Daoy (cell line): ENCODE measurements at places on chromosomes 11 and 22. TPM values are rescaled to one million over a fixed set of nuclear protein-coding genes. Genes with fewer than 3 reads are reported as not detected.

GRCh38 chr22:20738394-20739089, 35.4 kb upstream of the SERPIND1 start:
- no peak for DNase-seq

GRCh38 chr22:22667966-22668880, 23.8 kb downstream of the GGTLC2 start:
- DNase-seq: no peak

DNA sequence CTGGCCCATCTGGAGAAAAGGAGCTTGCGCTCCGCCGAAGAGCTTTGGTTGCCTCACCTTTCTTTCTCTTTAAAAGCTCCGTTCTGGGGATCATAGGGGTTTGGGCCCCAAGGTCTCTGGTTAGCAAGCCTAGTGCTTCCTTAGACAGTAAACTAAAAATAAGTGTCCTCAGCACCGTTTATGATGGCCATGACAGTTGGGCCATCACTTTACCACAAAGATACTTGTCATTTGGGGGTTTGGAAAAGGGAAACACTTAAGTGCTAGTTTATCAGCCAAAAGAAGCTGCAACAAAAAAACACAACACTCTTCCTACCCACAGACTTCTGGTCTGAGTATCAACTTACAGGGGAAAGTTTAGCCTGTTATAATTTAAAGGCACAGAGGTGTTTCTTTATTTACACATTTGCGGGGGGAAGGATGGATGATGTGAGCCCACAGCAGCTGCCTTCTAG, 88.4 kb upstream of the CD44 start:
- no peak for DNase-seq

DNA sequence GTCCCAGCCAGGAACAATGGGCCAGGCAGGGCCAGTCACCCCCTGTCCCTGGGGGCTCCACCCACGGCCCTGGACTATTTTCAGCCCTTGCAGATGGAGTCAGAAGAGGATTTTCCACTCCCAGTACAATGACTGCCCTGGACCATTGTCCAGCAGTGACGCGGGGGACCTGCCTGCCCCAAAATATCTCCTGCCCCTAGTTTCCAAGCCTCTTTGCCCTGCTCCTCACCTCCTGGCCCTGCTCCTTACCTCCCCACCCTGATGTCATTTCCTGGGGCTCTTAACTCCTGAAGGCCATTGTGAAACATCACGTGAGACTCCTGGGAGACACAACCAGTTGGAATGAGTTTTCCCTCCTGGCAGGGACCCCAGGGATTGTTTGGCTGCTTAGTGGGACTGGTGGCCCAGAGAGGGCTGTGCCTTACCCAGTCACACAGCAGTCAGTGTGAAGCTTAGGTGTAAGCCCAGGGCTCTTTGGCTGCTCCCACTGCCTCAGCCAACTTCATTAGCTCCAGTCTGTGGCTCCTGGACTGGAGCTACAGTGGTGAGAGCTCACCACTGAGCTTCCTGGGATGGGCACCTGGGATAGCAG, 22.2 kb downstream of the P2RY2 start:
- peak; percentile 19 for DNase-seq

The TOM1 gene
- 19.9 and 25.8 TPM in 2 replicates for total RNA-seq

DNA sequence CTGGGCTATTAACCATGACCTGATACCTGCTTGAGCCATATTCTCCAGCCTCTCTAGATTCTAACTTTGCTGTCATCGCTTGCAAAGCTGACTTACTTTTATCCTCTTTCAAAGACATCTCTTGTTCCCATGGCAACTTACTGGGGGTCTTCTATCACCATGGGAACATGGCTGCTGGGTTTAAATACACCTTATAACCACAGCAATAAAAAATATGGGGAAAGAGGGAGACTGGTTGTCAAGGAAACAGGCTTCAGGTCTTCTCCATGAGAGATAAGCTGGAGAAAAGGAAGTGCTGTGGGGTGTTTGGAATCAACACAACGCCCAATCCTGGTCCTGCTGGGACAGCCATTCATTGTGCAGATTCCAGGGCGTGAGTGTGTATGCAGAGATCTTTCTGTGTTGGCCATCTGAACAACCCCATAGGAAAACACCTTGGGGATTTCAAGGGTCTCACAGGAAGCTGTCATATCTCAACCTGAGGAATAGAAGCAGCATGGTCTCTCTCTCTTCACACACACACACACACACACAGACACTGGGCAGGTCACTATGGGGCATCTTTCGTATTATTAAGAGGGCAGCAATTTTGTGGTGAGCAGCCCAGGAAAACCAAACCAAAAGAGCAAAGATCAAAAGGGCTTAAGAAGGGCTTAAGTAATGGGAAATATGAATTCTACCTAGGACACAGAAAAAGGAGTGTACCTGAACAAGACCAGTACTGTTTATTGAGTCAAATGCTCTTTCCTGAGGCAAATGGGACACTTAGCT, 344.7 kb upstream of the NCAM1 start:
- DNase-seq: no peak

- DNase-seq: peak; percentile 57
Measured at GRCh38 chr11:83157594-83158356, 844 bp downstream of the PCF11 start.

- DNase-seq: no peak
Measured at GRCh38 chr11:7643314-7643713, 30.0 kb downstream of the CYB5R2 start.

The SCN2B gene
- not detected in 2 replicates for total RNA-seq

The PAX6 gene
- 9.6 and 17.3 TPM in 2 replicates for total RNA-seq

The DKK3 gene
- total RNA-seq: 44.6 and 46.5 TPM in 2 replicates

DNA sequence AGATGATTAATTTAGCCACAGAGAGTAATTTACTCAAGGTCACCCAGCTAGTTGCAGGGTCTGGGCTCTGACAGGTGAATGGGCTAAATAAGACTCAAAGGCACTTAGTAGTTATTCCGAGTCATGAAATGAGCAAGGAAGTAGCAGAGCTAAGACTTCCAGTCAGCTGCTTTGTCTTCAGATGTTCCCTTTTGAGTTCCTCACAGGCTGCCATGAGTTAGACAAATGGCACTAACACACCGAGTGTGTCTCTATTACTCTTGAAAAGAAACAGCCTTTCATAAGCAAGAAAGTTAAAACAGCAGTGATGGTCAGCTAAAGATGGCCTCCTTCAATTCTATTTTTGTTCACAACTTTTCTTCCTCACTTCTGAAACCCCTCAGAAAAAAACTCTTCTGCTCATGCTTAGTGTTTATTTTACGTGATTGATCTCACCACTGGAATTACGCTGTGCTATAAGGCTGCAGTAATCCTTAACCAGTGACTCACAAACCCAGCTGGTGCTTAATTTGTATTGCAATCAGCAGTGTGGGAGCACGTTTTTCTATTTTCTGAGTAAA, 389.1 kb downstream of the AASDHPPT start:
- peak; percentile 65 for DNase-seq

The UPK3A gene
- total RNA-seq: not detected in 2 replicates

The OR10G6 gene
- total RNA-seq: not detected in 2 replicates

DNA sequence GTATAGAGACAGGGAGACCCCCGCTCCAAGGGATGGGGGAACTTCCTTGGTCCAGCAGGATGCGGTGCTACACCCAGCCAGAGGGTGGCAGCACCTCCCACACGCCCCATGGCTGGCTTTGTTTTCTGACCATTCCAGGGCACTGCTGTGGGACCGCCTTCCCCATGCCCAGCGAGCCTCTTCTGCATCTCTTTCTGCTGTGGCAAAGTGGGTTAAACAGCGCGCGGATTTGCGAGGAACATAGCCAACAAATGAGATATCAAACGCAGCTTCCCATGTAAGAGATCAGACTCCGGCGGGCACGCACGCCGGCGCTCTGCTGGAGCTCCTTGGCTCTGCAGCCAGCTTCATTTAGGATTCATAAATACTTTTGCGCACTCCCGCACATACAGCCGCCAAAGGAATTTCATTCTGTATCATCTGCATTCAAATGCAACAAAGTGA, 485.8 kb upstream of the CADM1 start:
- peak; percentile 26 for DNase-seq

DNA sequence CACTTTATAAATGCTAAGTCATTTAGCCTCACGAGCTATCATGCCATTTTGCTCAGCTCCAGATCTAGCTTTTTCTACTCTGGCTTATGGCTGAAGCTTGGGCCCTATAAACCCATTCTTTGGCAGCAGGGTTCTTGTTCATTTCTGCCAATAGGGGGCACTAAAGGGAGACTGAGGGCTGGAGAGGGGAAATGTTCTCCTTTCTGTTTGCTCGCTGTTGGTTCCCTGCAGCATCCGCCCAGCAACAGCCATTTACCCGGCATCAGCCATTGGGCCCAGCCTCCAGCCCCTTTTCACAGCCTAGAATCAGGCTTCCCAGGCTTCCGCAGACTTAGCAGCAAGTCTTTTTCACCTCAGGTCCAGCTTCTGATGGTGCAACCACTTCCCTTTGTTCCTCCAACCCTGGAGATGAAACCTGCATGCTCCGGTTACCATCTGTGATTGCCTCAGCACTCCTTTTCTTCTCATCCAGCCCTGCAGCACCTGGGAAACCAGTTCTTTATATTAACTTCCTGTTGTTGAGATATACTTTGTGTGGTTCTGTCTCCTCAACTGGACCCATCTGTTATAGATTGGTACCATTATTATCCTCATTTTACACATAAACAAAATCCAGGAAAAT, 4.2 kb upstream of the ME3 start:
- peak; percentile 59 for DNase-seq

DNA sequence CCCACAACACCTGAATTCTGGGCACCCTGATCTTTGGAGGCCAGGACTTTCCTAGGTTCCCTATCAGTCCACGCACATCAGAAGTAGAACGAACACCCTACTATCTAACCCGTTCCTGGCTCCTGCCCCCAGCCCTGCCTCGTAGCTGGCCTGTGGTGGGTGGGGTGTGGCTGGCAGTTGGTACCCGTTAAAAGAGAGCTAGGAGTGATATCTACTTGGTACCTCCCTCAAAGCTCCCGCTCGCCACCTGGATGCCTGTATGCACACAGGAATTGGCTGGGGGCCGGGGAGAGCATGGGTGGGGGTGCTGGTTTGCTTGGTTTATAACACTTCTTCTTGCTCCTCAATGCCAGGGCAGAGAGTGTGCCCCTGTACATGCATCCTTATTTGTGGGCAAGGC, 14.0 kb upstream of the NECTIN1 start:
- DNase-seq: no peak
